ENCODE measurements at places on chromosomes 12 and 14.

DNA sequence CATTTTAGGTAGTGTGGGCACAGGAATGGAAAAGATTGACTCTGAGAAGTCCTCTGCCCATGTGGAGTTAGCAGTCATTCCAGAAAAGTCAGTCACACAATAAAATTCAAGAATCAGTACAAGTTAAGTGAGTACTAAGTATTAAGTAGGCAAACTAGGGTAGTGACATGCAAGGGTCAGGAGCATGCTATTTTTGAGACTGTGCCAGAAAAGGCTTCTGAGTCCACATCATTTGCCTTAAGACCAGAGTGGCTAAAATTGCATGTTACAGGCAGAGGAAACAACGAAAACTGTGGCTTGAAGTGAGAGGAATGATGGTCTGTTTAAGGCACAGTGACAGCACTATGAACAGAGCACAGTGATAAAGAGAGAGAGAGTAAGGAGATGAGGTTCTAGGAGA, 108.9 kb downstream of the SLC6A15 start:
- no peak for DNase-seq

GRCh38 chr12:78799649-78800048, 64.9 kb upstream of the SYT1 start:
- DNase-seq: no peak

- DNase-seq: no peak
These were observed 157.9 kb downstream of the PELI2 start for GRCh38 chr14:56276108-56276507.

GRCh38 chr14:64324461-64324860, 30.3 kb upstream of the ESR2 start:
- DNase-seq: no peak

GRCh38 chr12:50988051-50988450, 35.7 kb downstream of the HIGD1C start:
- DNase-seq: no peak

- DNase-seq: no peak
These were observed 155.0 kb upstream of the TMEM132C start for GRCh38 chr12:128111951-128112350.

- DNase-seq: no peak
These were observed 90.1 kb downstream of the TNFAIP2 start for GRCh38 chr14:103213331-103213730.

Measured in activated CD8-positive, alpha-beta T cell treated with anti-CD3 and anti-CD28 coated beads, Interleukin-2, amount 10 ng/mL, durations not matched to agents 7 days and 5 days (primary cell).